Right cardiac atrium (tissue), 5 donors: ENCODE measurements at places on chromosomes 6 and 20. TPM values are rescaled to one million over a fixed set of nuclear protein-coding genes. Genes with fewer than 3 reads are reported as not detected.

Gene NR2E1
- total RNA-seq, result not detected

Gene ABT1
- 9.3 TPM for total RNA-seq

Gene HDDC2
- total RNA-seq, result 102 TPM

Gene STK38
- total RNA-seq, result 20.0 TPM

Gene STMN3
- 4.0 TPM for total RNA-seq

Gene CD93
- 51.6 TPM for total RNA-seq

Gene DAAM2
- total RNA-seq, result 7.6 TPM

Gene SLC16A10
- 5.0 TPM for total RNA-seq

Gene KIF25
- total RNA-seq, result not detected

Gene B3GALT4
- total RNA-seq, result 9.8 TPM
